Activated CD8-positive, alpha-beta T cell treated with anti-CD3 and anti-CD28 coated beads, Interleukin-2, amount 10 ng/mL, durations not matched to agents 7 days and 5 days (primary cell): ENCODE measurements at places on chromosomes 3 and 15. TPM values are rescaled to one million over a fixed set of nuclear protein-coding genes. Genes with fewer than 3 reads are reported as not detected.

Gene RASGRP1
- total RNA-seq: 165 TPM

GRCh38 chr3:39491733-39492350 lies 24.4 kb downstream of the MOBP start:
- no peaks in the 10 kb centered on the region for H3K36me3 ChIP-seq
- peaks cover 46% of the 10 kb centered on the region for H3K4me1 ChIP-seq
- DNase-seq: peak; percentile 71
- H3K27ac ChIP-seq: peak overlapping the region; percentile 79
- peaks cover 22% of the 10 kb centered on the region for H3K27me3 ChIP-seq

Gene CTXND1
- not detected for total RNA-seq

GRCh38 chr3:16468336-16469098 lies 45.0 kb downstream of the RFTN1 start:
- H3K4me3 ChIP-seq: peak overlapping the region; percentile 40
- H3K36me3 ChIP-seq: peaks cover 85% of the 10 kb centered on the region
- H3K27ac ChIP-seq: peak overlapping the region; percentile 87
- DNase-seq: no peak
- no peaks in the 10 kb centered on the region for H3K27me3 ChIP-seq

- DNase-seq: no peak
- peaks cover 22% of the 10 kb centered on the region for H3K27me3 ChIP-seq
- H3K36me3 ChIP-seq: no peaks in the 10 kb centered on the region
- H3K4me3 ChIP-seq: no peak overlapping the region
Measured at GRCh38 chr3:68953816-68954444, 21.6 kb upstream of the TAFA4 start.
